ENCODE measurements at places on chromosomes 13 and 19.

GRCh38 chr19:45862271-45862563, 730 bp downstream of the SYMPK start:
- no peak for DNase-seq

DNA sequence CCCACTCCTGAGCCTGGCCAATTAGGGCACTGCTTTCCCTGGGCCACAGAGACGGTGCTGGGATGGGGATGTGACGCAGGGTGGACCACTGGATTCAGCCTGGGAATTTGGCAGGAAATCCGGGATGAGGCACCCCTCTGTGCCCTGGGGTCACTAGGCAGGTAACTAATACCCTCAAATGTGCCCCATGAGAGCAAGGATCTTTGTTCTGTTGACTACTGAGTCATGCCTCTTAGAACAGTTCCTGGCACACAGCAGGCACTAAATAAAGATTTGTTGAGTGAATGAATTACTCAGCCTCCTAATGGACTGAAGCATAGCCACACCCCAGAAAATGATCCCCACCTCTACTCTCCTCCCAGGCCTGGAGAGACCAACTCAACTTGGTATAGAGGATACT, 15.9 kb downstream of the OPA3 start:
- DNase-seq: no peak

DNA sequence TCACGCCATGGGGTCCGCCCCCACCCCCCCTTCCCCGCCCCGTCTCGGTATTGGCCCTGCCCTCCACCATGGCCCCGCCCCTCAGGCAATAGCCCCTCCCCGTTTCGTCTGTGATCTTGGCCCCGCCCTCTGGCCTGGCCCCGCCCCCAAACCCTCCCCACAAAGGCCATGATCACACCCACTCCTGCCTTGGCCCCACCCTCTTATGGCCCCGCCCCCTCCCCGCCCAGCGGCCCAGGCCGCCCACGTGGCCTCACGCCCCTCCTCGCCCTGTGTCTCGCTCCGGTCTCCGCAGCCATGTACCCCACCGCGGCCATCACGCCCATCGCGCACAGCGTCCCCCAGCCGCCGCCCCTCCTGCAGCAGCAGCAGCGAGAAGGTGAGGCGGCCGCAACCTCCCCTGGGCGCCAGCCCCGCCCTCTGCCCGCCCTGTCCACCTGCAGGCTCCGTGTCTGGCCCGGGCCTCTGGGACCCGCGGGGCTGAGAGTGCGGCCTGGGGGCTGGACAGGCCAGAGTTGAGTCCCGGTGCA, 61.3 kb downstream of the CELF5 start:
- DNase-seq: peak; percentile 85

DNA sequence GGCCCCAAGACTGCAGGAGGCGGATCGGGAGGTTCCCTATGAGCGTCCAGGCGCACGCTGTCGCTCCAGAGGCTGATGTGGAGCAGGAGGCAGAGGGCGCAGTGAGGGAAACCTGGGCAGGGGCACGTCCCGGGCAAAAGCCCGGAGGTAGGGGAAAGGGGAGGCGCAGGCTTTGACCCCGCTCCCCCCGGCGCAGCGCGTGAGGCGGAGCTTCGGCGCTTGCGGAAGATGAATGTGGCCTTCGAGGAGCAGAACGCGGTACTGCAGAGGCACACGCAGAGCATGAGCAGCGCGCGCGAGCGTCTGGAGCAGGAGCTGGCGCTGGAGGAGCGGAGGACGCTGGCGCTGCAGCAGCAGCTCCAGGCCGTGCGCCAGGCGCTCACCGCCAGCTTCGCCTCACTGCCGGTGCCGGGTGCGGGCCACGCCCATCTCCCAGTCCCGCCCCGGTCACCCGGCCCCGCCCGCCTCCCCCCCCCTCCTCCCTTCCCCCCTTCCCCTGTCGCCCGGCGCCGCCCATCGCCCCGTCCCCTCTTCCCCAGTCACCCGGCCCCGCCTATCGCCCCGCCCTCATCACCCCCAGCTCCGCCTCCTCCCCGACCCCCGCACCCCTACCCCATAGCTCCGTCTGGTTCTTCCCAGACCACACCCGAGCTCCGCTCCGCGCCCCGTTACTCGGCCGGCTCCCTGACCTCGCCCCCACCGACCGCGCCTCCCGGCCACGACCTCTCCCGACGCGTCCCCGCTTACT, 4.1 kb downstream of the HMG20B start:
- no peak for DNase-seq

GRCh38 chr13:42000846-42001245, 39.9 kb upstream of the VWA8 start:
- DNase-seq: no peak

DNA sequence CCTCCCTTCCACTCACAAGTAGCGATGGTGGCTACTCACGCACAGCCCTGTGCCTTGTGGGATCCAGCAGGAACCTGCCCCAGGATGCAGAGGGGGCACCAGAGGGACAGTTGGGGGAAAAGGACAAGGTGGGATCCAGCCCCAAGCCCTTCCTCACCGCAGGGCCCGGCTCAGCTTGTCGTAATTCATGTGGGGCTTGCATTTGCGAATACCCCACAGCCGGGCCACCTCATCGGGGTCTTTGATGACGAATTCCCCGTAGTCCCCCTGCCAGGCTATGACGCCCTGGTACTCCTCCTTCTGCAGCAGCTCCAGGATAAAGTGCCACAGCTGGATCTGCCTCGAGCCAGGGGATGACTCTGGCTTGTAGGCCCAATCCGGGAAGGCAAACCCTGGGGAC, 18.5 kb downstream of the ERFL start:
- DNase-seq: no peak

DNA sequence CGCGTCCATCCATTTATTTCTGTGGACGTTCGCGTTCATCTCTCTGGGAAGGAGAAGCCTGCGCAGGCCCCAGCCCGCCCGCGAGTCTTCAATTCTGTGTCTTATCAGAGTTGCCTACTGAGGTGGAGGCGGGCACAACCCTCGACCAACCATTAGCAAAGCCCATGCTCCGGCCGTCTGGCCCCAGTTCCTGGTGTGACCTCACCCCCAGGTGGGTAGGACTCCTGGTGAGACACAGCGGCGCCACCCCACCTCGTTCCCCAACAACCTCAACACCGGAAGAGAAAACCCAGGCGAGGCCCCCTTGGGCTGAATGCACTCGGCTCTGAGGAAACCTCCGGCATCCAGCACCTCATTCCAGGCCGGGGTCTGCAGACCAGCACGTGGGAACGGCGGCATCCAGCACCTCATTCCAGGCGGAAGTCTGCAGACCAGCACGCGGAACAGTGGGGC, 14.7 kb downstream of the ZNF787 start:
- no peak for DNase-seq

- peak; percentile 33 for DNase-seq
Observed at GRCh38 chr13:43905435-43906031, 25.8 kb downstream of the LACC1 start.

- no peak for DNase-seq
Observed at GRCh38 chr13:31591642-31592233, 147.6 kb upstream of the RXFP2 start.

DNA sequence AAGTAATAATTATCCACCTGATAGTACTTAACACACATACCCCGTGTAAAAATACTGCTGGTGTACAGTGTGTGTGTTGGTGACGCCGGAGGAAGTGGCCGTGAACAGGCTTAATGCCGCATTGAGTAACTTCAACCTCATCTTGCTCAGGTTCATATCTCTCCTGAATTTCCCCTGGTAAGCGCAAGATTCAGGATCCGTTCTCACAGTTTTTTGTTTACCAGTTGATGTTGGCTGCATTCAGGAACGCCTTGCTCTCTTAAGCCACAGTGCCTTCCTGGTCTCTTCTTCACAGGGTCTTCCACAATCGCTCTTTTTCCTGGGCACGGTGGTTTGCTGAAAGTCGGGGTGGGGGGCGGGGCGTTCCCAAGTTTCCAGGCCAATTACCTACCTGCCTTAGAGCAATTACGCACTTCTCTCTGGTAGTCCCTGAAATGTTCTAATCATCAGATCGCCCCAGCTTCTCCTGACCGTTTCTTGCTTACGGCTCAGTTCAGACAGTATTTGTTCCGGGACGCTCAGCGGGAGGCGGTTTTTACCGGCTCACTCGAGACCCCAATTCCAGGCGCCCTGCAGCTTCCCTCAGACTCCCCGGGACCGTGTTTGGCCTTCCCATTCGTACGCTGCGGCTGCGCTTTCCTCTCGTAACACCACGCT, 706 bp upstream of the DNAJC3 start:
- peak; percentile 55 for DNase-seq

DNA sequence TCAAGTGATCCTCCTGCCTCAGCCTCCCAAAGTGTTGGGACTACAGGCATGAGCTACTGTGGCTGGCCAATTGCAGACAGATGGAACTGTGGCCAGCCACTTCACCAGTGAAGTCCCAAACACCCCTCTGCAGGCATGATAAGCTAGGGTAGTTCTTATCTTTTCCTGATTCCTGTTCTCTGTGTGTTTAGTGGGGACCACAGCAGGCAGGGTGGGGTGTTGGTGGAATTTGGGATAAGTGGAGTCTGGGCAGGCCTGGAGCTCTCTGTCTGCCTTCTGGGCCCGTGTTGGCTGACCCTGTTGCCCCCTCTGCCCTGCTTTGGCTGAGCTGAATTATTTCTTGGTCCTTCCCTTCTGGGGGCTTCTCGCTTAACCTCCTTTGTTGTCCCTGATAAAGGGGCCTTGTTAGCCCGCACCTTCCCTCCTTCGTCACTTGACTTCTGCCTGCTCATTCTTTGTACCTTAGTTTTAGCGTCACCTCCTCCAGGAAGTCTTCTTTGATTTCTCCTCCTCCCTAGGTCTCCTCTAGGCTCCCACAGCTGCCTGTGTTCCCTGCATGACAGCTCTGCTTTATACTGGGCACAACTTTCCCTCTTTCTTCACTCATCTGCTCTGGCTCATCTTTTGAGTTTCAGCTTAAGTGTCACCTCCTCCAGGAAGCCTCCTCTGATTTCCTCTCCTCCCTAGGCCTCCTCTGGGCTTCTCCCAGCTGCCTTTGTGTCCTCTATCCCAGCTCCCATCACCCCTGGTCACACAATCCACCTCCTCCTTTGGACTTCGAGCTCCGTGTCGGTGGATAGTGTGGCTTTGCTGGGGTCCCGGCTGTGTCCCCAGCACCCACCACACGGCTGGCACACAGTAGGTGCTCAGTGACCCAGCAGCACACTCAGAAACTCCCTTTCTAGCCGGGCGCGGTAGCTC, 1.7 kb upstream of the NCLN start:
- DNase-seq: no peak

DNA sequence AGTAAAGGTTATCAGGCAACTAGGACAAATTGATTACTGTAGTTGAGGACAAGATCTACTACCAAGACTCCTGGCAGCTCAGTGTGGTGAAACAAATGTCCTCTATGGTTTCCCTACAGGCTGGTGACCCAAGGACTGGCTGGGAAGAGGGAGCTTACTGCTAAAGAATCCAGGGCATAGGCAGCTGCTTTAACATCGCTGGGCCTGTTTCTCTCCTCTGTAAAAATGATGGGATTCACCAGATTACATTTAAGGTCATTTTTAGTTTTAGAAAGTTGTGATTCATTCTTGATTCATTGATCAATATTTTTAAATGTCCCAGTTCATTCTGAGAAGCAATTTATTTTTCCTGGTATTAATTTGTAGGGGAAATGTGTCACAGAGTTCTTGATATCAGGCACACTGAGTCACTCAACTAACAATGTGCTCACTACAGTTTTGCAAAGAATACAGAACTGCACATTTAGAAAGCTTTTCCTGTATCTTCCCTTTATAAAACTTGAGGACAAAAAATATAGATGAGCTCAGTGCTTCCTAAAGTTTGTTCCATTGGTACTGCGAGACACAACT, 19.6 kb upstream of the FAM124A start:
- DNase-seq: no peak

GRCh38 chr19:37977992-37978391, 71.0 kb downstream of the SIPA1L3 start:
- no peak for DNase-seq

DNA sequence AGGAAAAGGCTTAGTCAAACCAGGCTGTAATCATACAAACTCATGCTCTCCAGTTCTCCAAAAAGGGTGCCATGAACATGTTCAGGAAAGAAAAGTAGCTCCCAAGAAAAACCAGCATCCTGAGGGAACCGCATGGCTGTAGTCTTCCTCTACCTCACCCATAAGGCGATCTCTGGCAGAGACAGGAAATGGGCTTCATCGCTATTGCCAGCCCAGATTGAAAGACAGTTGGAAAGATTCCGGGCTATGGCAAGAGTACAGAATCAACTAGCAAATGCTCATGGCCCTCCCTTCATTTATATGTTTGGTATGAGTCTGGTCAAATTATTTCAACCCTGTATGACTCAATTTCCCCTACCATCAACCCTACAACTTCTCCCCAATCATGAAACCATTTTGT, 140.1 kb downstream of the LHFPL6 start:
- no peak for DNase-seq

- DNase-seq: no peak
Observed at GRCh38 chr13:109253316-109253715, 533.1 kb downstream of the IRS2 start.

DNA sequence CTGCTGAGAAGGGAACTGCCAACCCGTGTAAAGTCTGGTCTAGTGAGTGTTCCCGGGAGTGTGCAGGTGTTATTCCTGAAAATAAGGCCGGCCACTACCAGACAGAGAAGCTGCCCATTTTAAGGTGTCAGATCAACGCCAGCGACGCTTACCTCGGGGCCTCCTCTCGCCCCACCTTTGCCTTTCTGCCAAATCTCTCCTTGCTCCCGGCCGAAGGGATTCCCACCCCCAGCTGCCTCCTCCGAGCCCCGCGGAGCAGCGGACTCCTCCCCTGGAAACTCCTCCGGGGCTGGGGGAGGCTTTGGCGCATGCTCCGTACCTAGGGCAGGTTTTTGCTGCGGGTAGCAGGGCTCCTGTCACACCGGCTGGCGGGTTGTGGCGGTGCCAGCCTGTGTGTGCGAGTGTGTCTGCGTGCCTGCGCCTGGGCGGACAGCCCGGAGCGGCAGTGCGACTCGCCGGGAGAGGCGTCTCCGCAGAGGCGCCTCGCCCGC, at the start of gene HS6ST3:
HS6ST3 (plus strand) TSS at position 359 of the 491 bp plus-strand sequence.
- no peak for DNase-seq
